H7 (cell line): ENCODE measurements at places on chromosomes 7 and 10.

DNA sequence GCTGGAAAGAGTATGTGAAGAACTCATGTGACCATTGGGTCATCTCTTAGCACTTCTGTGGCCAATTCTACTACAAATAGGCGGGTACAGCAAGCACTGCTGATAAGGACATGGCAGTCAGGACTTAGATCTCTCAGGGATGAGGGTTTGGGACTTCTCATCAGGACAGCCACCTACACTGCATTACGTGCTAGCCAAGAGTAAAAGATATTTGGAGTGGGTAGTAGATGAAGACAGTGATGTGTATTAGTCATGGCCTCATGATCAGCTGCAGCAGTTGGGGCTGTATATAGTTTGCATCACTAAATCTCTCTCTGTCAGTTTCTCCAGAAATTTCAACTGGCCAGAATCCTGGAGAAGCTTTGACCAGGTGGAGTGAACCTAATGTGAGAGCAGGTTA lies 9.2 kb downstream of the TAS2R60 start:
- DNase-seq, result no peak

DNA sequence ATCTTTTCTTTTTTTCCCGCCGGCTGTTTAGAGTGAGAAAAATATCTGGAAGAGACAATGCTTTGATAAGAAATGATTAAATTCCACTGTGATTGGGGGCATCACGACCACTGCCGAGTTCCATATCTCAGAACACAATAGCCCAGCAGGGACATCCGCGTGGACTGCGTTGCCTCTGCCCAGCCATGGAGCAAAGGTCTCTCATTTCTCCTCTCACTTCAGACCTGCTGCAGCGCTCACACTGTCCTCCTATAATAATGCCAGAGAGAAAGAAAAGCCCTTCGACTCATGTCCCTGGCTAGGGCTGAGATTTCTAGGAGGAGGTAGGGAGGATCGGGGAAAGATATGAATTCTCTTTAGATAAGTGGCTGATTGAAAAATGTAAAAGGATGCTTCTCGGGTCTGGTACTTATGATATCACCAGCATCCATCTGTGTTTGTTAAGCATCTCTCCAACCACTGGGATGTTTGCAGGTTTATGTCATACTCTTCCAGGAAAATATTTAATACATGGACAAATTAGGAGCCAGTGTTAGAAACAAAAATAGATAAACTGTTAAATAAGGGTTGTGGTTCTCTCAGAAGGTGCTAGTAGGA lies 472.9 kb upstream of the AKR1E2 start:
- no peak for DNase-seq

GRCh38 chr10:36256166-36256565 lies 614.1 kb upstream of the FZD8 start:
- no peak for DNase-seq

DNA sequence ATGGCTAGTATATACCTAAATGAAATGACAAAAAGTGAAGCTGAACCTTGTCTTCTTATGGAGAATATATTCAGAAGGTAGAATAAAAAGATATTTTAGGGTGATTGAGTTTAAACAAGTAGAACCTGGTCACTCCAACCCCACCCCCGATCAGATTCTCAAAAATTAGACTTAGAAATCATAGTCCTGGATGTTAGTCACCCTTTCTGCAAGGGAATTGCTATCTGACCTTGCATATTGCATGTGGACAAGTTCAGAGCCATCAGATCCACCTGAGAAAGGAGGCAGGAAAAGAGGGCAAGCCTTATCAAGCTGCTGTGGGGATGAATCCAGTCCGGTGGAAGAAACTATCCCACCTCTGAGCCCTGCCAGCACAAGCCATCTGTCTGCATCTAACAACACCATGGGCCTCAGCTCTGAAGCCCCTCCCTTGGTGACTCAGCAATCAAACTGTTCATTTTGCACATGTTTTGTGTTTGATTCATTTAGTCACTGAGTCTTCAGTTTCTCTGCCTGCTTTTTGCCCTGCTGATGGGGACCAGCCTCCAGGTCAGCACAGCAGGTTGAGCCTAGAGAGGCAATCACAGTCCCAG lies 727.3 kb downstream of the AUTS2 start:
- no peak for DNase-seq

- no peak for DNase-seq
Measured at GRCh38 chr10:112960151-112960681, 10.2 kb downstream of the TCF7L2 start.

GRCh38 chr10:50794490-50794889 lies 54.8 kb downstream of the ASAH2B start:
- no peak for DNase-seq

DNA sequence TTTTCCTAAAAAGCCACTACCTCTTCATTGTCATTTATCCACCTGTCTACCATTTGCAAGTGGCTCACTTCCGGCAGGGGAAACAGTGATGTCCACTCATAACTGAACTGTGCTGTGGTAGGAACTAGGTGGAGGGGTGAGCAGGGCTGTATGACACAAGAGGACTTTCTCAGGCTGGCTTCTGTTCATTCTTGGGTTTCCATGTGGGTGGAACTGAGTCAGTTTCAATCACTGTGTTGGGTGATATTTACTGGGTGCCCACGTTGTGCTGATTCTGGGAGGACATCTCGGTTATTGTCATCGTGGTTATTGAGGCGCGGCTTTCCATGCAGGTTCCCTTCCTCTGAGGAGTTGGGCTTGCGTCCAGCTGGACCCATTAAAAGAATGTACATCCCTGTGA lies 38.8 kb downstream of the RAMP3 start:
- no peak for DNase-seq
